ENCODE measurements at places on chromosomes 12 and 14.

- DNase-seq = no peak
These were observed 56.1 kb upstream of the TCL1A start for GRCh38 chr14:95769976-95770375.

- peak; percentile 12 for DNase-seq
These were observed 176.7 kb downstream of the DPF3 start for GRCh38 chr14:72717220-72717619.

DNA sequence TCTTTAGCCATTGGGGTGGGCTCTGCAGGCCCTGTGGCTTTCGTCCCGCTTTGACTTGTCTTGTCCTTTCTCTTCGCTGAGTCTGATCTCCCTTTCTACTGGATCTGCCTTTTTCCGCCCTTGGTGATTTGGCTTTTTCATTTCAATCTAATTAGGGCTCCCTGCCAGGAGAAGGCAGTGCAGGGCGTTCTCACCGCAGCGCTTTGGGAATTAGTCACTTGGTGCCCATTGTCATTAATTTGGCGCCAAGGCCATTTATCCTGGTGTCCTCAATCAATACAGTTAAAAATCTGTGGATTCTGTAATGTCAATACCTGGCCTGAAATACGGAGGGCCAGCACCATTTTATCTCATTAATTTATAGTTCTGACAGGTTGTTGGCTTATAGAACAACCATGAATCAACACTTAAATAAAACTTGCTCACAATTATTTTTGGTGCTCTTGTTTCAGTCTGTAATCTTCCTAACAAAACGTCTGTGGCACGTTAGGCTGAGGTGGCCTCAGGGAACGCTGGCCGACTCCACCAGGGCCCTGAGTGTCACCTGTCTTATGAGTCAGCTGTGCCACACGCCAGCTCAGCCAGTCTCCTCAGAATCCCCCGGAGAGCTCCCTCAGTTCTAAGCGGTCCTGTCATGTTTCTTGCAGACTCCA lies 115.7 kb downstream of the BEGAIN start:
- DNase-seq = no peak

- no peak for DNase-seq
These were observed 46.6 kb downstream of the ETV6 start for GRCh38 chr12:11696084-11696483.

GRCh38 chr14:22556021-22556989 lies 32.7 kb downstream of the DAD1 start:
- peak; percentile 98 for DNase-seq

DNA sequence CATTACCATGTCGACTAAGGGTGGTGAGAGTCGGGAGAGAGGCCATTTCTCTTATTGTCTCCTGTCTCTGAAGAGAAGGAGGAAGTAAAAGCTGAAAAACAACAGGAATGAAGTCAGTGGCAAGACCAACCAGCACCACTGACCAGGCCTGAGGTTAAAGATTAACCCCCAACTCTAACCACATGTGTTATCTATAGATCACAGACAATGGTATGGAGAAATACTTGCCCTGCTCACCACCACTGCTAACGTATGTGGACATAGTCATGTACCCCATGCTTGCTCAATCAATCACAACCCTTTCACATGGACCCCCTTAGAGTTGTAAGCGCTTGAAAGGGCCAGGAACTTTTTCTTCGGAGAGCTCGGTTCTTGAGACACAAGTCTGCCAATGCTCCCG lies 690.9 kb upstream of the LMO3 start:
- DNase-seq = no peak

Data from stimulated activated CD8-positive, alpha-beta memory T cell treated with anti-CD3 and anti-CD28 coated beads, Interleukin-7, amount 100 ng/mL, for 4 hours (primary cell).